ENCODE measurements at places on chromosomes 2 and 18. TPM values are rescaled to one million over a fixed set of nuclear protein-coding genes. Genes with fewer than 3 reads are reported as not detected.

Gene CYP26B1
- total RNA-seq: 2.5 TPM

Gene RNF25
- 26.2 TPM for total RNA-seq

Gene IL36B
- not detected for total RNA-seq

Gene SP140
- 0.09 TPM for total RNA-seq

Gene RABL2A
- total RNA-seq: 7.6 TPM

Gene EIF5B
- 27.1 TPM for total RNA-seq

GRCh38 chr2:136051001-136051724 lies 65.7 kb upstream of the DARS1 start:
- DNase-seq: no peak

DNA sequence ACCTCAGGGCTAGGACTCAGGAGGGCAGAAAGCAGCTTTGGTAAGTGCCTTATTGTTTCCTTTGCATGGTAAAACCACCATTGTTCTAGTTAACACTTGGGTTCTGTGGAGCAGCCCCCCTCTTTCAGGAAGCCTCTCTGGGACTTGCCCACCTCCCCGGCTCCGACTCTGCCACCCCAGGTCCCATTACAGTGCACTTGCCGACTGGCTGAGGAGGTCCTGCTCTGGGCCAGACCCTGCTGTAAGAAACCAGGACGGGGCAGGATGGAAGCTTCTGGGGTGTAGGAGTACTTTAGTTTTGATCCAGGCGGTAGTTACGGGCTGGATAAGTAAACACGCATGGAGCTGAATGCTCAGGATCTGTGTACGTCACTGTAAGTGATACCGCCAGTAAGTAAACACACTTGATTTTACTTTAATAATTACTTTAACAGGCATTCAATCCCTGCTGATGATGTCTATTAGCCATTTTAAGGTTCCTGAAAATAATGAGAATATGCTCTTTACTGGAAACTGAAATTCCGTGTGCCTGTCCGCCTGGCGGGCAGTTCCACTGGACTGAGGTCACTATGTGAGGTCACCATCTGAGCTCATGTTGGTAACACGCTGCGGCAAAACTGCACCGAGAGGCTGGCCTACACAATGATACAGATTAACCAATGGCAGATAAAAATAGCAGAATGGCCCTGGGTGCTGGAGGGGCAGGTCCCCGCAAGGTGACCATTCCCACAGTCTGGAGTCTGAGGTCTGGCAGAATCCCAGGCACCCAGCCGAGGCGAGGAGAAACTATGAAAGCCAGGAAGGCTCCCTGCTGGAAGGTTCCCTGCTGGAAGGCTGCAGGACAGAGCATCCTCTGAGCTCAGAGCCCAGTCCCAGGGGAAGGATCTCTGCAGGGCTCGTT lies 25.2 kb downstream of the HS1BP3 start:
- DNase-seq: peak; percentile 46

GRCh38 chr2:144310484-144310883 lies 209.4 kb downstream of the ZEB2 start:
- no peak for DNase-seq

DNA sequence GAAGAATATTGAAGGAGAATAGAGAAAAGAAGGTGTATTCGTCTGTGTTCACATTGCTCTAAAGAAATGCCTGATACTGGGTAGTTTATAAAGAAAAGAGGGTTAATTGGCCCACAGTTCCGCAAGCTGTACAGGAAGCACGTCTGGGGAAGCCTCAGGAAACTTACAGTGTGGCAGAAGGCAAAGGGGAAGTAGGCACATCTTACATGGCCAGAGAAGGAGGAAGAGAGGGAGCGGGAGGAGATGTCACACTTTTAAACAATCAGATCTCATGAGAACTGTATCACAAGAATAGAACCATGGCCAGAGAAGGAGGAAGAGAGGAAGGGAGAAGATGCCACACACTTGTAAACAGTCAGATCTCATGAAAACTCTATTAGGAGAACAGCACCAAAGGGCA lies 159.6 kb upstream of the TPO start:
- no peak for DNase-seq

DNA sequence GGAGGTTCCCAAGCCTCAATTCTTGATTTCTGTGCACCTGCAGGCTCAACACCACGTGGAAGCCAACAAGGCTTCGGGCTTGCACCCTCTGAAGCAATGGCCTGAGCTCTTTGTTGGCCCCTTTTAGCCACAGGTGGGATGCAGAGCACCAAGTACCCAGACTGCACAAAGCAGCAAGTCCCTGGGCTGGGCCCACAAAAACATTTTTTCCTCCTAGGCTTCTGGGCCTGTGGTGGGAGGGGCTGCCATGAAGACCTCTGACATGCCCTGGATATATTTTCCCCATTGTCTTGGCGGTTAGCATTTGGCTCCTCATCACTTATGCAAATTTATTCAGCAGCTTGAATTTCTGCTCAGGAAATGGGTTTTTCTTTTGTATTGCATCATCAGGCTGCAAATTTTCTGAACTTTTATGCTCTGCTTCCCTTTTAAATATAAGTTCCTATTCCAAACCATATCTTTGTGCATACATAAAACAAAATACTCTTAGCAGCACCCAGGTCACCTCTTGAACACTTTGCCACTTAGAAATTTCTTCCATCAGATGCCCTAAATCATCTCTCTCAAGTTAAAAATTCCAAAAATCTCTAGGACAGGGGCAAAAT lies 9.0 kb upstream of the MATN3 start:
- no peak for DNase-seq

DNA sequence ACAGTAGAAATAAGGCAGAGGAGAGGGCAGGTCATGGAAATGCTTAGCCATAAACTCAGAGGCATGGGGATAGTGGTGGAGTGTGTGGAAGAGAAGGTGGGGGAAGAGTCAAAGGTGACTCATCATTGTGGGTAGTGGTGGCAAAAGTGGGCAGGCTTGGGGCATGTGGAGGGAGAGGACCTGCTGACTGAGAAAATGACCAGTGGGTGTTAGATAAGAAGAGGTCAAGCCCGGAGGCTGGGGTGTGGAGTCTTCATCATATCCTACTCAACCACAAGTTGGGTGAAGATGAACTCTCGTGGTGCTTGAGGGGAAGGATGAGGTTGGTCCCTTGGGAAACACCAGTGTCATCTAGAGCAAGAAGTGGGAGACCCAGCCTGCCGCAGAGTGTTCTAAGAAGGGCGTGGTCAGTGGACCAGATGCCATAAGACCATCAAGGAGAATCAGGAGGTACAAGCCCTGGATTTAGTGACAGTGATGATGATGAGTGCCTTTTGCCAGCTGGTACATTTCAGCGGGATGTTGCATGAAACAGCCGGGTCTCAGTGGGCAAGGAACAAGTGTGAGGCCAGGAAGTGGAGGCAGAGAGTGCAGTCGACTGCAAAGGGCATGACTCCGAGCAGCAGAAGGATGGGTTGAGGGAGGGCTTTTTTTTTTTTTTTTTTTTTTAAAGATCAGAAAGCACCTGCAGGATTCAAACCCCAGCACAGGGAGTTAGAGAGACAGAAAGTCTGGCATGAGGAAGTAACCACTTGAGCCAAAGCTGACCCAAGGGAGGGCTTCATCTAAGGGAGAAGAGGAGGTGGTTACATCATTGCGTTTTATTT lies 122.6 kb upstream of the SPRED2 start:
- no peak for DNase-seq

DNA sequence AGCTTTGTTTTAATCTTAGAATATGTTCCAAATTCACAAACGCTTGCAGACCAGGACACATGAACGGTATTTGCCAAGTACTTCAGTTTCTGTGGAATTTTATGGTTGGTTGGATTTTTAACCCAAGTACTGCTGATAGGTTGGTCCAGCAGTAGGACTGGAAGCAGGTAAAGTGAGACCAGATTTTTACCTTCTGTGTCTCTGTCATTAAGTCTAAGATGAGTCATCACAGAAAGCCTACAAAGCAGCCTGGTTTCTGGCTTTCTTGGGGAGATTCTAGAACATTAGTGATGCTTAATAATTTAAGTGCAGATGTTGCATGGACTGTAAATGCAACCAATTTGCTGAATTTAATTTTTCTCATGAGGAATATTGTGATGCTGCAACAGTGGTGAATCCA lies 100.5 kb downstream of the SCG2 start:
- no peak for DNase-seq

- DNase-seq: no peak
Observed at GRCh38 chr2:47833516-47833968, 50.6 kb downstream of the MSH6 start.

GRCh38 chr2:222381566-222381965 lies 42.8 kb upstream of the SGPP2 start:
- no peak for DNase-seq

GRCh38 chr2:187769437-187769836 lies 215.2 kb upstream of the TFPI start:
- DNase-seq: no peak

DNA sequence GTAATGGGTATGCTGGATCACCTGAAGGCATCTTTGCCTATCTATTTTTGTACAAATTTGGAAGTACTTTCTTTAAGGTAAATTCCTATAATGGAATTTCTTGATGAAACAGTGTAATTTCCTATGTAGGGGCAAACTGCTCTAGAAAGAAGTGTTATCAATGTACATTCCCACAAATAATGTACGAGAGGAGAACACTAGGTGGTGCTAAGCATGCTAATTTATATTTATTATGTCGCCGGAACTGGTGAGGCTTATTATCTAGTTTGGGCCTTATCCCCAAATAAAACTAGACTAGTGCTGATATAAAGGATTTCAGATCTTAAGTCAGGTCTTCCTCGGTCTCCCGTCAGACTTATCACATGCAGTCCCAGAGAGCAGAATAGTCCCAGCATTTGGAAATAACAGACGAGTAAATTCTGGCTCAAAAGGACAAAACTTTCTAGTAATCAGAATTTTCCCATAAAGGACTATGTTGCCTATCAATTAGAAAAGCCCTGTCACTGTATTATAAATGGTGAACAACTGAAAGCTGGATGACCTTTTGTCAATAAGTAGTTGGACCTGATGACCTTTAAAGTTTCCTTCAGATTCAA lies 86.9 kb upstream of the RBBP8 start:
- DNase-seq: peak; percentile 55

GRCh38 chr2:147171941-147172340 lies 672.9 kb upstream of the ACVR2A start:
- DNase-seq: peak; percentile 65

GRCh38 chr2:7611750-7612149 lies 694.5 kb downstream of the RNF144A start:
- DNase-seq: no peak

DNA sequence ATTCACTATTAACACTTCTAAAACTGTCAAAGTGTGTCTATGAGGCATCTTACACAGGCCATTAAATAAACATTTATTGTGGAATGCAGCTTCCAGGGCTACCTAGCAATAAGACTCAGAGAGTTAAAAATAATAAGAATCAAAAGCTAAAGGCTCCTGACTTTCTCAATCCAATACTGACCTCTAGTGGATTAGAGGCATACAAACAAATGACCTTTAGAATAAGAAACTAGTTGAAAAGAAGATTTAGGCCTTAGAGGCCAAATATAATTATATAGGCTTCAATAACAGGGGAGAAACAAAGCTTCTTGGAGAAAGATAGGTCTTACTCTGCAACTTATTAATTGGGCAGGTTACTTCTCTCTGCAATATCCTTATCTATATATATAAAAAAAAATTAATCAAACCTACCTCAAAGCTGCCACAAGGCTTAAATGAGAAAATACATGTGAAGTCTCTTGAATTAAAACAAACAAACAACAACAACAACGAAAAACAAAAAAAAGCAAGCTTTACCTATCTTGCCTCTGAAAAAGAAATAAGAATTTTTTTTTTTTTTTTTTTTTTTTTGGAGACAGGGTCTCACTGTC lies 246.1 kb downstream of the EXOC6B start:
- peak; percentile 81 for DNase-seq

DNA sequence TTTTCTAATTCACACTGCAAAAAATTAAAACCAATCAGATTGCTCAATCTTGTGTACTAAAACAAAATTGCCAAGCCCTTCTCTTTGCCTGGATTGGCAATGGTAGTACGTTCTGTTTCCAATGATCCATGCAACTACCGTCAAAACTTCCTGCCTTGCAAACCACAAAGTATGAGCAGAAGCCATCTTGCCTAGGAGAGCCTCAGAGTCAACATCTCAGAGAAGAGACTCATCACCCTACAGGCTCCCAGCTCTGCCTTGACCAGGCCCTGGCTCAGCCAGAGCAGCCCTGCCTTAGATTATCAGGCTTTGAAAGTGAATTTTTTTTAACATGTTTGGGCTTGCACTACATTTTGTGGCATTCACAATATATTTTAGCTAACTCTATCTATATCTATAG lies 574.1 kb downstream of the SATB2 start:
- DNase-seq: no peak

GRCh38 chr18:76121011-76121410 lies 374.0 kb downstream of the ZNF516 start:
- DNase-seq: no peak

All from fibroblast of the aortic adventitia (primary cell).